Retina (tissue), 1 donor: ENCODE measurements at places on chromosomes 4 and X.

DNA sequence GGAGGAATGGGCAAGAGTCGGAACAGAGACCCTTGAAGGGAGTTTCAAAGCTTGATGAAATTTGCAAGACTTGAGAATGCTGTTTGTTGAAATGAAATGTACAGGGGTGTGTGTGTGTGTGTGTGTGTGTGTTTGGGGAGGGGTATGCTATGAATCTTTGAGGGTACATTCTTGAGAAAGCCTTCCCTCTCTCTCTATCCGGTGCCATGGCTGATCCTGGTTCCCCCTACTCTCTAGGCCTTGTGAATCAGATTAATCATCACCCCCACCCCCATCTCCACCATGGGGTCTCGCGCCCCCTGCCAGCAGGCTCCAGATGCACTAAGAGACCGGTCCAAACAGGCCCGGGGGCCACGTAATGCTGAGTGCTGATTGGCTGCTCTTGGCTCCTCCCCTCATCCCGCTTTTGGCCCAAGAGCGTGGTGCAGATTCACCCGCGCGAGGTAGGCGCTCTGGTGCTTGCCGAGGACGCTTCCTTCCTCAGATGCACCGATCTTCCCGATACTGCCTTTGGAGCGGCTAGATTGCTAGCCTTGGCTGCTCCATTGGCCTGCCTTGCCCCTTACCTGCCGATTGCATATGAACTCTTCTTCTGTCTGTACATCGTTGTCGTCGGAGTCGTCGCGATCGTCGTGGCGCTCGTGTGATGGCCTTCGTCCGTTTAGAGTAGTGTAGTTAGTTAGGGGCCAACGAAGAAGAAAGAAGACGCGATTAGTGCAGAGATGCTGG, at the start of gene HTR2C:
HTR2C (plus strand) TSS at position 441 of the 729 bp plus-strand sequence. CDS start 142,851 bp downstream, outside the sequence.
- DNase-seq: no peak

GRCh38 chr4:183627979-183628588, 30.9 kb downstream of the RWDD4 start:
- no peak for DNase-seq

- no peak for DNase-seq
Observed at GRCh38 chr4:15109600-15109999, 107.3 kb downstream of the CPEB2 start.

- no peak for DNase-seq
Observed at GRCh38 chrX:154470434-154470833, 8.6 kb downstream of the LAGE3 start.

- DNase-seq: no peak
Observed at GRCh38 chr4:89136525-89136924, 25.2 kb downstream of the TIGD2 start.

- DNase-seq: no peak
Observed at GRCh38 chr4:54386042-54386669, 157.1 kb downstream of the PDGFRA start.

DNA sequence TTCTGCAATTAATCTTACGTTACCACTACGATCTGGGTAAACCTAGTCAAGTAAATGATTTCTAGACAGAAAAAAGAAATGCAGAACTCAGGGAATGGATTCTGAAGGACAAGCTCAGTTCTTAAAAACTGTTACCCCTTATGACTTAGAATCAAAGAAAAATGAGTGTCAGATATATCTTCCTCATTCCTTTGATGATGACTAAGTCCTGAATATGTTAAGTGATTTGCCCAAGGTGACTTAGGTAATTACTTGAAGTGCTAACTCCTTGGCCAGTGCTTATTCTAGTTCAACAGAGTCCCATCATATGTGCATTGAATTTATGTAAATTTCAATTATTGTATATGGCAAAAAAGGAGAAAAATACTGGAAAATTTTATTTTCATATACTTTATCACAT, 92.5 kb downstream of the PPEF1 start:
- DNase-seq: no peak

GRCh38 chrX:13774696-13775095, 40.1 kb downstream of the OFD1 start:
- no peak for DNase-seq

DNA sequence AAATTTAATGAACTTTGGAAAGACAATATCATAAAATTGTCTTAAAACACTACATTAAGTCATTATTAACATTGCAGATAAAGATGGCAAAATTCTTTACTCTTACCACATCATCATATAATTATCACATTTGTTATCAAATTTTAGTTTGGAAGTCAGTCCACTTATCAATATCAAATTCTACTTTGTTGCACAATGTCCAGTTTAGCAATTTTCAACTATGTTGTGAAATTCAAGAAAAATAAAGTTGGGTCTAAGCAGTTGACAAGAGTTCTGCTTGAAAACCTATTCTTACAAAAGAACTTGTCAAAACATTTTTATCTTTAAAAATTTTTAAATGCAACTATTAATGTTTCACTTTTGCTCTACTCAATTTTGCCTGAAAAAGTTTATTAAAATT, 44.7 kb upstream of the TET2 start:
- no peak for DNase-seq

- peak; percentile 89 for DNase-seq
Observed at GRCh38 chr4:158670975-158671664, 567 bp downstream of the C4orf46 start.

DNA sequence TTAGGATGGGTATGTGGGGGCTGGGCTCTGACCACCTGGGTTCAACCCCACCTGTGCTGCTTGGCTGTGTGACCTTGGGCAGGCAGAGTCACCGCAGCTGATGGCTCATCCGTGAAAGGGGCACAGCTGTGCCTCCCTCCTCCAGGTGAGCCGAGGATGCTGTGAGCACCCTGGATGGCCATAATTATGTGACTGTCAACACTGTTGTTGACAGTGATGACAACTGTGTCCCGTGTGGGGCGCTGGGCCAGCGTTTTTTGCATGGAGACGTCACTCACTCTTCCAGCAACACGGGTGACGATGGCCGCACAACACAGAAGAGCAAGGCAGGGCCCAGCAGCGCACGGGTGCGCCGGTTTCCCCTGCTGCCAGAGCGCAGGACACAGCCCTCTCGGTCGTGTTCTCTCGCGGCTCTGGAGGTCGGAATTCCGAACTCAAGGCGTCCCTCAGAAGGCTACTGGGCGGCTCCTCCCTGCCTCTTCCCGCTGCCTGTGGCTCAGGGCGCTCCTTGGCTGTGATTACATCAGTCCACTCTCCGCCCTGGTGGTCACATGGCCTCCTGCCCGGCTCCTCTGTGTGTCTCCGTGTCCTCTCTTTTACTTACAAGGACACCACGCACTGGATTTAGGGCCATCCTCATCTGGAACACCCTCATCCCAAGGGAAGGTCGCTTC, 1.3 kb downstream of the SH3TC1 start:
- peak; percentile 42 for DNase-seq
